ENCODE measurements at places on chromosomes 1 and 21.

DNA sequence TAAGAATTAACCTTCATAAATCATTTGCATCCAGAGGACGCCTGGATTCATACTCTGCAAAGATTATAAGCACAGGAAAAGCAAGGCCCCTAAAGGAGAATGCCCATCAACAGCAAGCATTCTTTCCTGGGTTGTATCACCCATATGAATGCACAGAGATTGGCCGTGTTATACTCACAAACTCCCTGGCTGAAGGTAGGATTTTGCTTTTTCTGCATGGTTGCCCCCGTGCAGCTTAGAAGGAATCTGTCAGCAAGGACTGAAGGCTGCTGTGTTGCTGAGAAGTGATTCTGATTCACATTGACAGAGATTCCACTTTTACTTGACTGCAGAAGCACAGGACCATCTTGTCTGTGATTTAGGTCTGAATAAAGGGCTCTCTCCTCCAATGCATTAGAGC, 283.0 kb downstream of the LRRIQ3 start:
- no peak for DNase-seq

GRCh38 chr1:178927003-178927402, 56.1 kb upstream of the ANGPTL1 start:
- no peak for DNase-seq

DNA sequence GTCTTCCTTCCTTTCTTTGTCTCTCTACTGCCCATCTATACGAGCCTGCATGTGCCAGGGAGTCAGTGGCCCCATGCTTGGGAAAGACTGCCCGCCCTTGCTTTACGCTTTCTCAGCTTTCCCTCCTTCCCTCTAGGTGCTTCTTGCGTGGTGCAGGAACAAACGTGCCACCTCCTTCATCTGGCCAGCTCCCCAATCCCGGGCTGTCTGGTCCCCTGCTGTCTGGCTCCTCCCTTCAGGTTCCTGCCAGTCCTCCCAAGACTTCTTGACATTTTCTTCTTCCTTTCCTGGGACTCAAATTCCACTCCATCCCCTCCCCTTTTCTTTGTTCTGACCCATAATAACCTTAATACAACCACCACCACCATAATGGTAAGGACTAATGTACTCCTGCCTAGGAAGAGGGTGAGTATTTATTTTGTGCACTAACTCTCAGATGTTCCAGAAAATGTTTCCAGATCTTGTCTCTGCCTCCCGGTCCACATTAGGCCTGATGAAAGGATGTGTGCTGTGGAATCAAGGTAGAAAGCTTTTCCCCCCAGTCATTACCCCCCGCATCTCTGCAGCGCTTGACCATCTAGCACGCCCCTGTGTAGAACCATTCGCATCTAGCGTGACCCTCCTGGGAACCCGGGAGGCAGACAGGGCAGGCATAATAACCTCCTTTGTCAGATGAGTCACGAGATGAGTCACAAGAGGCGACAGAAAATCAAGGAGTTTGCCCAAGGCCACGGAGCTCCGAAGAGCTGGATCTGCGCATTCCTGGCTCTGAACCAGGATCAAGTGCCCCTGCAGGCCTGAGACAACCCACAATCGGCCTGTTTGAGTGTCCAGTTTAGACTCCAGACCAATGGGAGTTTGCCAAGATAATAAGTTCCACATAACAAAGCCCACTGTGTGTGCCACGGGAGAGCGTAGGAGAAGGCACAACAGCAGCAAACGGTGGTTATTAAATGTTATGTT, 60.1 kb upstream of the NEK2 start:
- DNase-seq = no peak

- no peak for DNase-seq
Measured at GRCh38 chr1:223770621-223771315, 58.4 kb downstream of the CAPN2 start.

DNA sequence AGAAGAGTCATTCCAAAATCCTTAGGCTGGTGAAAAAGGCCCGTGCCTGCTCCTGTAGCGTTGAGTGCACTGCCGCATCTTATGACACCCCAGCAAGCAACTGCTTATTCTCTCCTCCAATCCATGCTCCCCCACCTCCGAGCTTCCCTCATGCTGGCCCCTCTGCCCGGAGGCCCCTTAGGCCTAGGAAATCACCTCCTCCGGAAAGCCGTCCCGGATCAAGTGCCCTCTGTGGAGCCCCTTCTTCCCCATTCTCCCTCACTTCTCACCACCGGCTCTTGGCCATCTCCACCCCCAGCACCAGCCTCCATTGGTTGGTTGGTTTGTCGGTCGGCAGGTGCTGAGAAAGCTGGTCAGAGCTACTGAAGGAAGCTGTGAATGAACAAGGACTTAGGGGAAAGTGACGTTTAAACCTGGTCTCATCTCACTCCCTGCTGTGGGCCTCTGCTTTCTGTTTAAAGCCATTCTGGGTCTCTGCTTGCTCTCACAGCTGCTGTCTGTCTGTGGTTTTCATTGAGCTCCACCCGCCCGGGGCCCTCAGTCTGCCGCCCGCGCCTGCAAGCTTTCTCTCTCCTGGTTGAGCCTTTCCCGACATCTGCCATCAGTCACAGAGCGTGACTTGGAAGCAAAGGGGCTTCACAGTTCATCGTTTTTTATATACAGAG, 122.2 kb downstream of the KCNN3 start:
- peak; percentile 68 for DNase-seq

DNA sequence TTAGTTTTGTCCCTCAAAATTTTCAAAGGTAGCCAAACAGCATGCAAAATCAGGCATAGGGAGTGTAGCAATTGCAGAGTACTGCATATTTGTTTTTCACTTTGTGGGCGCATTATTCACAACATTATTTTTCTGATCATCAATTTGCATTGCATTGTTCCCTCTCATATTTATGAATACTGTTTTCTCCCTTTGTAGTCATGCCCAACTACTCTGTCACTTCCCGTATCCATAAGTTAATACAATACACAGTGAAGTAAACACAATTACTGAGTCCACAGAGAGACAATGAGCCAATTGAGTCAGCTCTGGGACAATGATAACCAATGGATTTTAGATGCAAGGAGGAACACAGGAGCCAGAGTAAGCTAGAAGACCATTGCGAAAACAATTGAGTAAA, 944.0 kb upstream of the ADGRL4 start:
- no peak for DNase-seq

Measured in activated T-cell treated with anti-CD3 and anti-CD28 coated beads, Interleukin-2, amount 50 U/mL, for 72 hours (primary cell).